NCI-H524 treated with DMSO at 0.1 percent for 48 hours (cell line): ENCODE measurements at places on chromosomes 2 and 18.

DNA sequence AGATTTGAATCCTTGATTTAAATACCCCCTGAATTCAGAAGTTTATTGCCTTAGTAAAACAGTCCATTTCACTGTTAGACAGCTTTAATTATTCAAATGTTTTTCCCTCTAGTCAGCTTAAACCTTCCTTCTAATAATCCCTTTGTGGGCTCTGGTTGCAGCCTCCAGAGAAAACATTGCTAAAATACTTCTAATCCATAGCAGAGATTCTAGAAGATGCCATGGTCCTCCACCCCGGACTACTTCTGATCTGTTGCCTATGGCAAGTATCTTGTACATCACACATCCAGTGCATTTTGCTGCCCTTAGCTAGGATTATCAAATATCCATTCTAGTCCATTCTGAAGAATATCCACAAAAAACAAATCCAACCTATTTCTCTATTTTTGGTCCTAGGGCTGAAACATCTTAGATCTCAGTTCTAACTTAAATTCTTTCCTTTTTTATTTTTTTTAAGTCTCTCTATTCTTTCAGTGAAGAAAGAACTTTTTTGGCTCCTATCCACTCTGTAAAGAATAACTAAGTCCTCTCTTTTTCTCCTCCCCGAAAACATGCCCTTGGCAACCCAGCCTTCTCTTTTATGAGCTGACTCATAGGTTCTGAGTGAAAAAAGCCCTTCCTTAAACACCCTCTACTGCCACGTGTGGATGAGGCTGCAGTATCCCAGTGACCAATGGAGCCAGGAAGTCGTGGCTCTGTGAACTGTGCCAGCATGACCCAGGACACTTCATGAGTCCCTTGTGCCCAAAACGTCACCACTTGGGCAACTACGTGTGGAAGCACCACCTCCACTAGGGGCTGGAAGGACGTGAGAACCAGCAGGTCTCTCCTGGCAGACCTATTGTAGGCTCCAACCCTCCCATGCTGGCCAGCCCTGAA is 349.8 kb downstream of the TNS1 start:
- DNase-seq = no peak

DNA sequence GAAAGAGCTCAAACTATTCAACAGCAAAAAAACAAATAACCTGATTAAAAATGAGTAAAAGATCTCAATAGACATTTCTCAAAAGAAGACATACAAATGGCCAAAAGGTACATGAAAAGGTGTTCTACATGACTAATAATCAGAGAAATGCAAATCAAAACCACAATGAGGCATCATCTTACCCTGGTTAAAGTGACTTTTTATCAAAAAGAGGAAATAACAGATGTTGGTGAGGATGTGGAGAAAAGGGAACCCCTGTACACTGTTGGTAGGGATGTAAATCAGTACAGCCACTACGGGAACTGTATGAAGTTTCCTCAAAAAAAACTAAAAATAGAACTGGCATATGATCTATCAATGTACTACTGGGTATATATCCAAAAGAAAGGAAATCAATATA is 39.8 kb upstream of the TMEM163 start:
- no peak for DNase-seq

- no peak for DNase-seq
Measured at GRCh38 chr2:191620144-191620543, 57.8 kb upstream of the NABP1 start.

- no peak for DNase-seq
Measured at GRCh38 chr18:41034413-41034812, 920.6 kb upstream of the PIK3C3 start.

DNA sequence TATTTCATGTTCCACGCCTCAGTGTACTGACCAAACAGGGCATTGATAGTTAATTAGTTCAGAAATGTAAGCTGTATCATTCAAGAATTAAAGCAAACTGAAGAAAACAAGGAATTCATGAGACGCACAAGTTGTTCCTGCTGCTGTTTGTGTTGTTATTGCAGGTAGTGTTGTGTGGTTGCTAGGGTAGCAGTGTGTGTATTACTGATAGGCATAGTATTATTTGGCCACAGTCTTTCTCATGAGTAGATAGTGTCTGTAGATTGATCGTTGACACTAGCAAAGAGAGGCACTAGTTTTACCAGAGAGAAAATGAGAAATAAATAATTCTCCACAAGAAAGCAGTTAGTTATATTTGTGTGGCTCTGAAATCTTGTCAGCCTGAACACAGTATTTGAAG is 548.6 kb downstream of the LRP1B start:
- no peak for DNase-seq

DNA sequence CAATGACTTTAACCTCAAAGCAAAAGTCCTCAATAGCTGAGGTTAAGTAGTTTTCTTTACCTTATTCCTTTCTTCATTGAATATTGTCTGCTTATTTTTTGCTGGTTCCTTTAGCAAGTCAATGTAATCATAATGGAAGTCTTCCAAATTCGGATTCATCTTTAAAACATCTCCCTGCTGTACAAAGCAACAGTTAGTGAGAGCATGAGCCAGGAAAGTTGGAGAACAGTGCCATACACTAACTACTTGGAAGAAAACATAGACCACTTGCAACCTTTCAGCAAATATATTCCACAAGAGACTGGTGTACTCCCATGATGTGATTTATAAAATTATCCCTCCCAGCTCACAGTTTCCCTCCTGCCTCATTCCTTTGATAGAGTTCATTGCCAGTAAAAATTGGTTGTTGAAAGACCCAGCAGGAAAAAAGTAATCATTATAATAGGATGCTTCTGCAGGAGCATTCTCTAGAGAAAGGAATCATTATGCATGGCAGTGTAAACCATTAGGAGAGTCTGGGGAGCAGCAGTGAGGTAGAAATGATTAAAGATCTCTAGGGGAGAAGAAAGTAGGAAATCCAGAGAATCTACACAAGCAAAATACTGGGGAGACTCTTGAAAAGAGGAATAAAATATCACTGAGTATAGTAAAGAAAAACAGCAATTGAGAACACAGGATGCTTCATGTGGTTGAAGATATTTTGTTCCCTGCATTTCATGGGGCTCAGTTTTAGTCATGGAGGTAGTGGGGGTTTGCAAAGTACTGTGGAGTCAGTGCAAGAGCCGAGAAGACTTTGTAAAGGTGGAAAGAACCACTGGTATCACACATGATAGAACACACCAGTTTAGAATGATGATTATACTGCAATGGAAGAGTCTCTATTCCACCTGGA is 38.6 kb upstream of the TTN start:
- DNase-seq = no peak
